Brain pericyte (primary cell): ENCODE measurements at places on chromosomes 1 and 21.

GRCh38 chr1:109149874-109150601 lies 36.1 kb downstream of the ELAPOR1 start:
- DNase-seq, result no peak

DNA sequence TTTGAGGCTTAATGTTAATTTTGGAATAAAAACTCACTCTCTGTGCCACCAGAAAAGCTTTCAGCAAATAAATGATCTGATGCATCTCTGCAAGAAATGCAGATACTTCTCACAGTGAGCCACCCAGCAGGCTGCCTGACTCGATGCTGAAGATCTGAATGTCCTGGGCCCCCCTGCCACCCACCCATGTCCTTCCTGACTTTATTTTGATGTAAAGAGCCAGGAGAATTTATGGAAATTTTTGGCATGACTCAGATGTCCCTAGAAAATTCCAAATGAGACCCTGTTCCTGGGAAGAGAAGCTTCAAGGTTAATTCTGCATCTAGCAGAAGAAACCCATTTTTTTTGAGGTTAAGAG lies 62.8 kb upstream of the COA6 start:
- no peak for DNase-seq

DNA sequence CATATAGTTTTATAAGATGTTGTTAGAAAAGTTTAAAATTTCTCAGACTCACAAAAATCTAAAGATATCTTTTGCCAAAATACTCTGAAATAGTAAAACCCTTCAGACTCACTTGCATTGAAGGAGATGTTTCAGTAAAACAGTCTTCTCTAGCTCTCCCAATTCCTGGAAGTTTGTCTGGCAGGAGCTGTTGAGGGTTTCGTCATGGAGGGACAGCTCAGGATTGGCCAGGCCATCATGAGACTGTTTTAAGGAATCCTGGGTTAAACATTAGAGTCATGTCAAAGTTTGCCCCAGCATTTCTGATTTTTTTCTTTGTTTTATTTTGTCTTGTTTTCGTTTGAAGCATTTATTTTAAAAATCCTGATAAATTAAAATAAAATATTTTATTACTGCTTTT lies 293.8 kb upstream of the PBX1 start:
- DNase-seq, result no peak

- DNase-seq, result no peak
Observed at GRCh38 chr1:212794561-212795014, 2.9 kb downstream of the TATDN3 start.

DNA sequence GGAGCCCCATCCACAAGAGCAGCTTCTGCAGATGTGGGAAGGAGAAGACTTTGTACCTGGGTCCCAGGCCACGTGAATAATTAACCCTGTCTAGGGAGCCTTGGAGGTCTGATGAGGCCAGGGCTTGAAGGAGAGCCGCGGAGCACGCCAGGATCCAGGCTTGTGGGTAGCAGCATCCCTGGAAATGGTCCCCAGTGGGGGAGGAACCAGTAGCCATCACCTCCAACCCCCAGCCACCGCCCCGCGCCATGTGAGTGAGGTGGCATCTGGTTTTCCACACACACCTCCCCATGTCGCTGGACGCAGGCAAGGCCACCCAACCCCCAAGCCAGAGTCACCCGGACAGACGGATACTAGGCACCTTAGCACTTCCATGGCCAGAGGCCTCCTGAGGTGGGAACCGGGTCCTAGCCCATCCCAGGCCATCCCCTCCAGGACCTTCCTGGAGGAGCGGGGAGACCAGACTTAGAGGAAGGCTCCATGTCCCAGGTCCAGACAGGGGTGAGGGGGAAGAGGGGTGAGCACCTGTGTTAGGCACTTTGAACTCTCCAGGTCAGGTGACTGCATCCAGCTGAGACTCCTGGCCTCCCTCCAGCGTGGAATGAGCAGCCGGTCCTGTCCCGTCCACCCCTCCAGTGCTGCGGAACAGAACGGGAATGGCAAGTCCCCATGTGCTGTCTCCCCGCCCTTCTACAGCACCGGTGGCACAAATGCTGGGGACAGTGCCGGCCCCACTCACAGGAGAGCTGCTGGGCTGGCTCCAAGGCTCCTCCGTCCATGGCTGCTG lies 53.2 kb downstream of the RIPK4 start:
- no peak for DNase-seq

DNA sequence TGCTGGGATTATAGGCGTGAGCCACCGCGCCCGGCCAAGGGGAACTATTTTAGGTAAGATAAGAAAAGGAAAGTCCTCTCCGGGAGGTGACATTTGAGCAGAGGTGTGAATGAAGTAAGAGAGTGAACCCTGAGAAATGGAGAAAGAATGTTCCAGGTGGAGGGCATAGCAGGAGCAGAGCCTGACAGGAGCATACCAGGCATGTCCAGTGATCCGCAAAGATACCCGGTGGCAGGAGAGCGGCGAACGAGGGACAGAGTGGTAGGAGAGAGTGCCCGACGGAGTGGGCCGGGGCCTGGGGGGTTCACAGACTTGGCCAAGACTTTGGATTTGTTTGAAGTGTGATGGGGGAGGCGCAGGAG lies 7.9 kb upstream of the RPS6KA1 start:
- DNase-seq, result no peak

DNA sequence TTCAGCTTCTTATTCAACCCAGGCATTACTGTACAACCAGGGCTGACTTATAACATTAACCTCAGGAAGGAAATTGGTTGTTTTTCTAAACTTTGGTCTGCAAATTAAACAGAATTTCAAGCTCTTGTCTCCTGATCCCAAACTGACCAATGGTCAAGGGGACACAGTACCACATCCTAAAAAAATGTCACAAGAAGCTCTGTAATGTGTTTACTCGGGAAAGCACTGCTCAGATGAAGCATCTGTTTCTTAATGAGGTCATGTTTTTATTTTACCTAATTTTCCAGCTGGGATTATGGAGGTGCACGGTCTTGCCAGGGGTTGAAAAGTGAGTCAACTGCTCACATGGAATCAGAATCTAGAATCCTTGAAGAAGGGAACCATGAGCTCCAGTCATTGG lies 18.7 kb downstream of the ADAMTS5 start:
- DNase-seq, result no peak

- no peak for DNase-seq
Observed at GRCh38 chr1:109928591-109929111, 18.0 kb downstream of the CSF1 start.

DNA sequence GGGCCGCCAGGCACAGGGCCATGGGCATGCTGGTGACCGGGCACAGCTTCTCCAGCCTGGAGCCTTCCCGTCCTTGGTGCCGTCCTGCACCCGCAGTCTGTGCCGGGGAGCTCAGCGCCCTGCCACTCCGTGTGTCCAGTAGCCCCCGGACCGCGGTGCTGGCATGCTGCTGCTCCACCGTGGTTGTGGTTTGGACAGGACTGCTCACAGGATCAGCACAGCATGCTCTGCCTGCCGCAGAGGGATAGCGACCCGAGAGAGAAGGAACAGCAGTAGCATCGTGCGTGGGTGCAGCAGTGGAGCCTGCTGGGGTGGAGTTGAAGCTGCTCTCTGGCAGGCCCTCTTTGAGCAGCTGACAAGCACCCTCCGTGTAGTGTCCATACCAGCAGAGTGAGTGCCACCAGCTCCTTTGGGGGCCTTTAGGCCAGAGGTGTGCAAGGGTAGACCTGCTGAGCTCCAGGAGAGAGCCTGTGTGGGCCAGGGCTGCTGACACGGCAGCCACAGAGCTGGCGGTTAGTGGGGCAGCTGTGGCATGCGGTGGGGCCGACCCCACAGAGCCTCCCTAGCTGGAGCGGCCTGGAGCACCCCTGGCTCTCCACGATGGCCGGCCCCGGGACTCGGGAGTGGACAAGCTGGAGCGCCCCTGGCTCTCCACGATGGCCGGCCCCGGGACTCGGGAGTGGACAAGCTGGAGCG lies 6.4 kb upstream of the PCBP3 start:
- no peak for DNase-seq

DNA sequence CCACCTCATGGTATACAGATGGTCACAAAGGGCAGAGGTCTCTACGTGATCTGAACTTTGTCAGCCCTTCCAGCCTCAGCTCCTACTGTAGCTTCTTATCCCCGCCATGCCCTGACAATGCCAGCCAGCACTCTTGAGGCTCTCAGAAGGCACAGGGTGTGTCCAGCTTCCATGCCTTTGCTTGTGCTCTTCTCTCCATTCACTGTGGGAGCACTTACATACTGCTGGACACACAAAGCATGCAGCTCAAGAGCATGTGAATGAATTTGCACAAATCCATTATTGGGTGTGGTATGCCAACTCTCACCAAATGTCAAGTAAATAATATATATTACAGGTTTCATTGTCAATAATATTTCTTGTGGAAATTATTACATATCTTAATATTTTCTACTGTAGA lies 36.4 kb upstream of the MAP10 start:
- no peak for DNase-seq

DNA sequence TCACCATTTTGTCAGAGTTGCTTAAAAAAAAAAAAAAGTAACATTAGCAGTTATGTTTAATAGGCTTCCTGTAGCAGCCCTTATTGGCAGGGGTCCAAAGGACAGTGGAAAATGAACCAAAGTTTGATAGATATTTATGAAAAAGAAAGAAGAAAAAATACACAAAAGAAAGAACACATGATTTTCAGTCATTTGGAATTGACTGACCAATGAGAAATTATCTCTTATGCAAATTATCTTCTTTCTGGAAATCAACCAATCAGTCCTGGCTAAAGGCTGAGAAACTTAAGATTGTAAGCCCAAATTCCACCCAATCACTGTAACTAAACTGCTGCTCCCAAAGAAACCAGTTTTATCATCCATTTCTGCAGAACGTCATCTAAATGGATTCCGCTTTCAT lies 282.4 kb downstream of the TM2D1 start:
- DNase-seq, result no peak

- no peak for DNase-seq
Observed at GRCh38 chr1:61124696-61125095, 42.3 kb downstream of the NFIA start.

DNA sequence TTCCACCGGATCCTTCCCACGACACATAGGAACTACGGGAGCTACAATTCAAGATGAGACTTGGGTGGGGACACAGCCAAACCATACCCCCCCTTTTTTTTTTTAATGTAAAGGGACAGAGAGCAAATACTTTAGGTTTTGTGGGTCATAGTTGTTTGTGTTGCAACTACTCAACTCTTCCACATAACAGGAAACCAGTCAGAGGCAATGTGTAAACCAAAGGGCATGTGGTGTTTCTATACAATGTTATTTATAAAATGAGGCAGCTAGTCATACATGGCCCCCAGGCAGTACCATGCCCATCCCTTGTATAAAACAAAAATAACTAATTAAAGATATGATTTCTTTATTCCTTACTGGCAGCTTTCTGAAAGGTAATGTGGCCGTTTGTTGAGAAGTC lies 845.4 kb upstream of the ADAMTS5 start:
- no peak for DNase-seq
